Stimulated activated CD4-positive, alpha-beta T cell treated with anti-CD3 and anti-CD28 coated beads, Interleukin-12 subunit alpha, Interleukin-12 subunit beta, amount 100 ng/mL, for 48 hours (primary cell): ENCODE measurements at places on chromosomes 6 and 20.

- no peak for DNase-seq
These were observed 125.0 kb upstream of the HDGFL1 start for GRCh38 chr6:22444330-22444729.

DNA sequence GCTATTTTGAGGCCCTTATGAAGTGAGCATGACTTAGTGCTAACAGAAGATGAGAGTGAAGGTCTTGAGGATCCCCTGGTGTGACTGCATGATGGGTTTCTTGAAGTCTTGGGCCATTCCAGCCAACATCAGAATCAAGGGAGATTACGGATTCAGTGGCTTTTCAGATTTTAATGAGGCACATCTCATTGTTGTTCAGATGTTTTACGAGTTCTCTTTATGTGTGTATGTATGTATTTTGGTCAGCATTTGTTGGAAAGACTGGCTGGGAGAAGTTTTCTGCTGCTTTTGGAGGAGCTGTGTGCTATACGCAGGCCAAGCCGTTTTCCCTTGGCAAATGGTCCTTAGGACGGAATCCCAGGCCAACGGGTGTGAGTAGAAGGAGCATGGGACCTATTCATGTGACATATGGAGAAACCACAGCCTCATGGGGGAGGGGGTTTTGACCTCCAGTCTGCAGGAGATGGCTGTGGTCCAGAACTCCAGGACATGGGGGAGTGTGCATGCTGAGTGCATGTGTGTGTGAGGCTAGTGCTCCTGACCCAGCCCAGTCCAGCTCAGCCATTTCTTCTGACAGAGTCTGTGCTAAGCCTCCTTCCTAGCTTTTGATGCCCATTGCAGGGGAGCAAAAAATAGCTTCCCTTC is 35.3 kb downstream of the CHMP4B start:
- DNase-seq, result no peak

DNA sequence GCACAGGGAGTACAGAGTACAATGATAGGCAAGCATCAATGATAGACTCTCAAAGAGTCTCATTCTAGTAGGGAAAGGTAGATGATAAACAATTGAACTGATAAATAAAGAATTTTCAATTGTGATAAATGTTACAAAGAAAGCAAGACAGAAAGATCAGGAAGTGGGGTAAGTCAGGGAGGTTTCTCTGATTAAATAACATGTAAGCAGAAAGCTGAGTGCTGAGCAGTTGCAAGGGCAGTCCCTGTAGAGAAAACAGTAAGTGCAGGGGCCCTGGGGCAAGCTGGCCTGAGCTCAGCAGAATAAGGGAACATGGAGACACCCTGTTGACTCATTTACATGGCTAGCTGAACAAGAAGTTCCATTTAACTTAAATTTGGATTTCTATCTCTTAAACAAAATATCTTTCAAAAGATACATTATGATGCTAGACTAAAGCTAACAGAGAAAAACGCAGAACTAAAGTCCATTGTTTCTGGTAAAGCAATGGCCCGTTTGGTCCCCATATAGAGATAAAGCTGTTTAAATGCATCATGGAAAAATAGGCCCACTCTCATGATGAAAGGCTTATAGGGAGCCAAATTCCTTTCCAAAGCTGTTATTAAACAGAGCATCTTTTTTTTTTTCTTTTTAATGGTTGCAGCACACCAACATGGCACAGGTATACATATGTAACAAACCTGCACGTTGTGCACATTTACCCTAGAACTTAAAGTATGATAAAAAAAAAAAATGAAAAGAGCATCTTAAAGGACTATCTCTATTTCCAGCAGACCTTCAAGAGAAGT is 5.3 kb upstream of the TNFAIP3 start:
- no peak for DNase-seq

DNA sequence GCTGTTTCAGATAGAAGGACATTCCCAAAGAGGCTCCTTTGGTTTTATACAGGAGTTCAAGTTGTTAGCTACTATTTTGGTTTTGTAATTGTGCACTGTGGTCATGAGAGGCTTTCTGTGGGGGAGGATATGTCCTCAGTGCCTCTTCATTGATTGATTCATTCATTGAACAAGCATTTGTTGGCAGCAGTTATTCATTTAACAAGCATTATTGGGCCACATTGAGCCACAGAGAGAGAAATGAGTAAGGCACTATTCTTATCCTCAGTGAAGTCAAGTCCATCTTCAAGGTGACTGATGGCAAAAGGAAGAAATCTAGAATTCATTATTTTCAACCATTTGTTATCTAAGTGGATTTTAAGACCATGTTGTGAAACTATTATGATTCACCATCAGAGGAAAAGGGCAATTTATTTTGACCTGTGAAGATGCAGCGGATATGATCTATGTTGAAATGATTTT is 697.2 kb upstream of the CITED2 start:
- DNase-seq, result no peak

DNA sequence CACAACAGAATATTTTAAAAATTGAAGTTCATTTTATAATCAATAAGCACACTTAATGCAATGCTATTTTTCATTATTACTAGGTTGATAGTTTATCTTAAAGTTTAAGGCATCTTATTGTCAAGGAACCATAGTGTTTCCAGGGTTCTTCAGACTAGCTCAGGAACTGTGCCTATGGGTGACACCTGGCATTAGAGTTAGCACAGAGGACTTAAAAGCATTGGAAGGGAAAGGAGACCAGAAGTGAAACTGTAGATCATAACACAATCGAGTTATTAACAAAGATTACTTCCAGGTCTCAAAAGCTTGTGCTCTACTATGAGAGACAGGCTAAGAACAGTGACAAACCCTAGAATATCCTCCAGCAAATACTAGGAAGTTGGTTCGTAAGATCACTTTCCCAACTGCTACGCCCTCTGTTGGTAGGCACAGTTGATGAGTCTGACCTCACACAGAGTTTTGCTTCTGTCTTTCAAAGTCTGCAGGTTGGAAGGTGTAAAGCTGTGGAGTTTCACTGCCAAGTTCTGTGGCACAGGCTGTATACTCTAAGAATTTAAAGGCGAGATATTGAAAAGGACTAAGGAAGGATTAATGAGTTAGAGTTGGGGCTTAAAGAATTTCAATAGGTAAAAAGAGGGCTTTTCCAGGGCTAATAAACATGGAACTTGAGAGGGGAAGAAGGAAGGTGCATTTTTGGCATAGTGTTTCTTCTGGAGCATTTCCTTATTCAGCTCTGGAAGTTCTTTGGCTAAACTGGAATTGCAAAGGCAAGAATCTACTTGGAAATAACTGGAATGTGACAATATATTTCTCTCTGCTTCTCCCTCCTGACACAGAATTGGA is 531.3 kb upstream of the JAG1 start:
- DNase-seq, result no peak

DNA sequence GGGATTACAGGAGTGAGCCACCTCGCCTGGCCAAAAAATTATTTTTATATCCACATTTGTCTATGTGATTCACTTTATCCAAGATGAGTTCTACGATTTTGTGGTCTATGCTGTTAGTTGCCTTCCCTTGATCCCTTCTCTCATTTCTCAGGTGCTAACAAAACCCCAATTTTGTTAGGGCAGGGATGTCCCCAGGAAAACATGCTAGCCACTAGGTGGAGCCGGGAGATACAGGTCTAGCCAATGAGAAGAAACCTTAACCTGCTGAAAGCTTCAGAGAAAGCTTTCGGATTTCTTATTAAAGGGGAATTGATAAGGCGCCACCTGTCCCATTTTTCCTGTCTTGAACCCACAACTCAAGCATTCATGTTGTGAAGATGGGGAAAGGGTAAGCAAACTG is 167.4 kb upstream of the OLIG3 start:
- peak; percentile 46 for DNase-seq

DNA sequence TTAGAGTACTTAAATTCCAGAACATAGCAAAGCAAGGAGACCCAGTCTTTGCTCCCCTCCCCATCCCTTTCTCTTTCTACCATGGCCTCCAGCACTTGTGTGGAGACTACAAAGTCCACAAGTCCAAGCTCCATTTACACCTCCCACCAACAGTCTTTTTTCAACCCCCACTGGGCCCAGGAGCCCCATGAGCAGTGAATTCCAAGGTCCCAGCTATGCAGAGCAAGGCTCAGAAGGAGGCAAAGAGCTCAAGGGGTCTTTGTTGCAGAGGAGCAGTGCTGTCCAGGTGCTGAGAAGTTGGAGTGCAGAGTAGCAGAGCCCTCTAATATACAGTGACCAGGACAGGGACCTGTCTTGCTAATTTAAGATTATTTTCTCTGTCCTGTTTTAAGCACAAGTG is 9.0 kb downstream of the PAK5 start:
- DNase-seq, result no peak

DNA sequence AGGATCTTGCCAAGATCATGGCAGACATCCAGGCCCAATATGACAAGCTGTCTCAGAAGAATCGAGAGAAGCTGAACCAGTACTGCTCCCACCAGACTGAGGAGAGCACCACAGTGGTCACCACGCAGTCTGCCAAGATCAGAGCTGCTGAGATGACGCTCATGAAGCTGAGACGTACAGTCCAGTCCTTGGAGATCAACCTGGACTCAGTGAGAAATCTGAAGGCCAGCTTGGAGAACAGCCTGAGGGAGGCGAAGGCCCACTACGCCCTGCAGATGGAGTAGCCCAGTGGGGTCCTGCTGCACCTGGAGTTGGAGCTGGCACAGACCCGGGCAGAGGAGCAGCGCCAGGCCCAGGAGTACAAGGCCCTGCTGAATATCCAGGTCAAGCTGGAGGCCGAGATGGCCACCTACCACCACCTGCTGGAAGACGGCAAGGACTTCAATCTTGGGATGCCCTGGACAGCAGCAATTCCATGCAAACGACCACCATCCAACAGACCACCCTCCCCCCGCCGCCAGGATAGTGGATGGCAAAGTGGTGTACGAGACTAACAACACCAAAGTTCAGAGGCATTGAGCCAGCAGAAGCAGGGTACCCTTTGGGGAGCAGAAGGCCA is 44.7 kb upstream of the GRM4 start:
- DNase-seq, result no peak

DNA sequence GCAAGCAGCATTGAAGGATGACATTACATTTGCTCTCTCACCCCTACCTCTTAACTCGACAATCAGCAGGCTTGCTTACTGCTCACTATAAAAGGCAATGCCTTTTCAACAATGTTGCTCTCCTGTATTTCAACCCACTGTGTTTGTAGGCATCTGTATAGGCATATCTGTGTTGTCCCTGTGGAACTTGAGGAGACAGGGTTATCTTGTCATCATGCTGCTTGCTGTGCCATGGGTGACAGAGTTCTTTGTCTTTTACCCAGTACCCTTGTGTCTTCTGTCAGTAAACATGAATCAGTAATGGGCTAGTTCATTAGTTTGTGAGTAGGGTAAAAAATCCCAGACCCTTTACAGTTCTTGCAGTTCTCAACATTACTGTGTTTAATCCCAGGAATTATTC is 25.2 kb downstream of the PHF3 start:
- DNase-seq, result no peak

DNA sequence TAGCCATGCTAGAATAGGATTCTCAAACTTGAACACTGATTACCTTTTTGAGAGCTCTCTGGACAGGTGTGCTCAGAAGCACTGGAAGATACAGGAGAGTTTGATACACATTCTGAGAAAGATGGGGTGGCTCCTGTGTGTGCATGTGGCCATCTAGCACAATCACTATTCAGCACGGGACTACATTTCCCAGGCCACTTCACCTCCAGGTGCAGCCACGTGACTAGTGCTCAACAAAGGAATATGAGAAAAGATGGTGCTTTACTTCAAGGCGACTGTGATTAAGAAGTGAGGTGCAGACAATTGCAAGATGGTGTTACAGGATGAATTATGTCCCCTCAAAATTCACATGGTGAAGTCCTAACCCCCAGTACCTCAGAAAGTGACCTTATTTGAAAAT is 103.8 kb downstream of the BACH2 start:
- DNase-seq, result no peak

DNA sequence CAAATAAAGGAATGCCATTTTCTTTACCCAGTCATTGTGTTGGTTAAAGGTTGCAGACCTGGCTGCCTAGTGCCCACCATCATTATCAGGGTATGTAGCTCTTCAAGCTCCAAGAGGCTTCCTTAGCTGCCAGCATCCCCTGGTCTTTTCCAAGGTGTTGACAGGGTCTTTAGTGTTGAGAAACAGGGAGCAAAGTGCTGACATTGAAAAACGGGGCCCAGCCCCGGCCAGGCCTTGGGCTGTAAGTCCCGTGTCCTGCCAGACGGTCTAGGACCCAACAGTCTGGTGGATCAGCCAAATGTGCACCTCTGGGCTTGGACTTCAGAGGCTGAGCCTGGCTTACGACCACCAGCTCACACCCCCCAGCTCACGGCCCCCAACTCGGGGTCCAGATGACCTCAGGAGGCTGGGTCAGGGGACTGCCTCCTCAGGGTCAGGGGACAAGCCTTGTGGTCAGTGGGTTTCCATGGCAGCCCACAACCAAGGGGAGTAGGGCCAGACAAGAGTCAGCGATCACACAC is 114.4 kb upstream of the MLN start:
- DNase-seq, result no peak

GRCh38 chr6:161200610-161201370 is 73.1 kb downstream of the AGPAT4 start:
- DNase-seq, result no peak

DNA sequence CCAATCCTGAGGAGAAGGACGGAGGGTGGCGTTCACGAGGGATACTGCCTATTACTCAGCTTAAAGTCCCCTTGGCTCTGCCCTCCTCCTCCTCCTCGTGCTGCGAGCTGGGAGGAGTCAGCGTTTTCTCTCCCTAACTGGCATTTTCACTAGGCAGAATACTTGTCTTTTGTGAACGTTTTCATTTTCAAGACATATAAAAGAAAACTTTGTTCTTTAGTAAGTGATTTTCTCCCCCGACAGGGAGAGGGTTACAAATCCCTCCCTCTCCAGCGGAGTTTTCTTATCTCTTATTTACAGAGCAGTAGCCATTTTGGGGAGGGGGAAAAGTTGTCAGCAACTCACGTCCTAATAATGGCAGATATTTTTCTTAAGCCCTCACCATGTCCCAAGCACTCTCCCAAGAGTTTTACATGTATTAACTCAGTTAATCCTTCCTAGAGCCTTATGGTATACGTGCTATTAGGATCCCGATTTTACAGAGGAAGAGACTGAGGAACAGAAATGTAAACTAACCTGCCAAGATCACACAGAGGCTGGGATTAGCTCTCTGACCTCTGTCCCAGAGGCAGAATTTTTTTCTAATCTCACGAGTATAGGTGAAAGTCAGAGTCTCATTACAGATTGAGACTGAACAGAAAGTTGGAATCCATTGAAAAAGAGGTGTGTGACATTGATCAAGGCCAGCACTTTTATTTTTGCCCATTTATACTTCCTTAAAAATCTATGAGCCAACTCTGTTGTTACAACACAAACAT is 30.0 kb upstream of the ZNF217 start:
- peak; percentile 28 for DNase-seq

GRCh38 chr6:31585491-31585890 is 586 bp upstream of the LST1 start:
- DNase-seq, result no peak
